ENCODE measurements at places on chromosomes 5 and 9.

- no peaks in the 10 kb centered on the region for H3K27me3 ChIP-seq
- no peak overlapping the region for H3K27ac ChIP-seq
- no peaks in the 10 kb centered on the region for H3K4me1 ChIP-seq
- no peak overlapping the region for H3K4me3 ChIP-seq
Observed at GRCh38 chr5:29051509-29051908, 2013.1 kb upstream of the CDH9 start.

GRCh38 chr9:136953771-136954269 lies 1.7 kb downstream of the LCN12 start:
- no peak for DNase-seq
- H3K4me1 ChIP-seq, result peaks cover 34% of the 10 kb centered on the region
- no peaks in the 10 kb centered on the region for H3K36me3 ChIP-seq
- no peak overlapping the region for H3K27ac ChIP-seq
- H3K4me3 ChIP-seq, result no peak overlapping the region

GRCh38 chr5:118791926-118792734 lies 196.2 kb downstream of the DTWD2 start:
- H3K27ac ChIP-seq, result peak overlapping the region; percentile 30
- peaks cover 13% of the 10 kb centered on the region for H3K4me1 ChIP-seq
- H3K4me3 ChIP-seq, result no peak overlapping the region
- no peaks in the 10 kb centered on the region for H3K27me3 ChIP-seq
- H3K36me3 ChIP-seq, result no peaks in the 10 kb centered on the region

DNA sequence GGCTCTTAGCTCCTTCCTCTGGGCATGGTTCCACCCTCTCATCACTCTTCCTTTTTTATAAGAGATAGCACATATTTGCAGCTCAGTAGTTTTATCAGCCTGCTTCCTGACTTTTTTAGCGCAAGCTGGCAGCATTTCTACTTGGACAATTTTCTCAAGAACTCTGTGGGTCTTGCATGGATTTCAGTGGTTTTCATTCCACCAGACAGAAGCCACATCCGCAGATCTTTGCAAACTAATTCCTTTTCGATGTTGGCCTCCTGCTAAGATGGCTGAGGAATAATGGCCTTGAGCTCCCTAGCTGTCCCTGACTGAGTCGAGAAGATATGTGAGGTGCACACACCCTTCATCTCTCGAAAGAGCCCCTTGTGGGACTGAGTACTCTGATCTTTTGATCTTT lies 49.5 kb downstream of the GALNT12 start:
- no peak overlapping the region for H3K4me3 ChIP-seq
- no peak overlapping the region for H3K27ac ChIP-seq
- no peaks in the 10 kb centered on the region for H3K27me3 ChIP-seq
- no peak for DNase-seq

- H3K27ac ChIP-seq, result no peak overlapping the region
- no peak for DNase-seq
- H3K4me1 ChIP-seq, result no peaks in the 10 kb centered on the region
- H3K27me3 ChIP-seq, result no peaks in the 10 kb centered on the region
Observed at GRCh38 chr9:87127543-87127942, 180.2 kb upstream of the GAS1 start.

DNA sequence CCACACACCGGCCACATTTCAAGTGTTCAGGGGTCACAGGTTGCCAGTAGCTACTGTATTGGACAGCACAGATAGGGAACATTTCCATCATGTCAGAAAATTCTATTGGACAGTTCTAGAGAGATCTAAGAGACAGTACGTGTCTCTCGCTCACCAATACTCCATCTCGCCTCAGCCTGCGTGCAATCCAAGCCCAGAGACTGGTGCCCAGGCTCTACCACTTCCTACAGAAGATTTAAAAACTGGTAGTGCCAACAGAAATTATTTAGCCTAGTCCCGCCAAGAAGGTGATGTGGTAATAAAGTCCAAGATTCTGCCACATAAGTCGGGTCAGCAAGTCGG lies 390 bp upstream of the SNX2 start:
- no peaks in the 10 kb centered on the region for H3K27me3 ChIP-seq
- H3K27ac ChIP-seq, result peak overlapping the region; percentile 78
- no peaks in the 10 kb centered on the region for H3K36me3 ChIP-seq
- DNase-seq, result no peak
- peak overlapping the region; percentile 85 for H3K4me3 ChIP-seq

GRCh38 chr9:77731008-77731698 lies 83.0 kb upstream of the GNA14 start:
- H3K27ac ChIP-seq, result no peak overlapping the region
- H3K27me3 ChIP-seq, result no peaks in the 10 kb centered on the region
- H3K4me1 ChIP-seq, result no peaks in the 10 kb centered on the region
- no peak for DNase-seq
- no peak overlapping the region for H3K4me3 ChIP-seq
- no peaks in the 10 kb centered on the region for H3K36me3 ChIP-seq

- H3K4me1 ChIP-seq, result peaks cover 4% of the 10 kb centered on the region
- H3K27me3 ChIP-seq, result no peaks in the 10 kb centered on the region
- H3K36me3 ChIP-seq, result no peaks in the 10 kb centered on the region
- no peak overlapping the region for H3K27ac ChIP-seq
Observed at GRCh38 chr9:88481933-88482332, 53.0 kb upstream of the NXNL2 start.

DNA sequence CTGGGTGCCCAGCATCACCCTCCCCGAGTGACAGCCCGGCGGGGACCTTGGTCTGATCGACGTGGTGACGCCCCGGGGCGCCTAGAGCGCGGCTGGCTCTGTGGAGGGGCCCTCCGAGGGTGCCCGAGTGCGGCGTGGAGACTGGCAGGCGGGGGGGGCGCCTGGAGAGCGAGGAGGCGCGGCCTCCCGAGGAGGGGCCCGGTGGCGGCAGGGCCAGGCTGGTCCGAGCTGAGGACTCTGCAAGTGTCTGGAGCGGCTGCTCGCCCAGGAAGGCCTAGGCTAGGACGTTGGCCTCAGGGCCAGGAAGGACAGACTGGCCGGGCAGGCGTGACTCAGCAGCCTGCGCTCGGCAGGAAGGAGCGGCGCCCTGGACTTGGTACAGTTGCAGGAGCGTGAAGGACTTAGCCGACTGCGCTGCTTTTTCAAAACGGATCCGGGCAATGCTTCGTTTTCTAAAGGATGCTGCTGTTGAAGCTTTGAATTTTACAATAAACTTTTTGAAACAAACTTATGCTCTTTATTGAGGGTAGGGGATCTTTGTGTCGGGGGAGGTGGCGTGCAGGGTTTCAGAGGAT lies 1.3 kb downstream of the GADD45G start:
- H3K4me3 ChIP-seq, result peak overlapping the region; percentile 89
- H3K36me3 ChIP-seq, result no peaks in the 10 kb centered on the region
- H3K27ac ChIP-seq, result peak overlapping the region; percentile 93
- H3K27me3 ChIP-seq, result no peaks in the 10 kb centered on the region
- DNase-seq, result no peak
- H3K4me1 ChIP-seq, result peaks cover 34% of the 10 kb centered on the region

DNA sequence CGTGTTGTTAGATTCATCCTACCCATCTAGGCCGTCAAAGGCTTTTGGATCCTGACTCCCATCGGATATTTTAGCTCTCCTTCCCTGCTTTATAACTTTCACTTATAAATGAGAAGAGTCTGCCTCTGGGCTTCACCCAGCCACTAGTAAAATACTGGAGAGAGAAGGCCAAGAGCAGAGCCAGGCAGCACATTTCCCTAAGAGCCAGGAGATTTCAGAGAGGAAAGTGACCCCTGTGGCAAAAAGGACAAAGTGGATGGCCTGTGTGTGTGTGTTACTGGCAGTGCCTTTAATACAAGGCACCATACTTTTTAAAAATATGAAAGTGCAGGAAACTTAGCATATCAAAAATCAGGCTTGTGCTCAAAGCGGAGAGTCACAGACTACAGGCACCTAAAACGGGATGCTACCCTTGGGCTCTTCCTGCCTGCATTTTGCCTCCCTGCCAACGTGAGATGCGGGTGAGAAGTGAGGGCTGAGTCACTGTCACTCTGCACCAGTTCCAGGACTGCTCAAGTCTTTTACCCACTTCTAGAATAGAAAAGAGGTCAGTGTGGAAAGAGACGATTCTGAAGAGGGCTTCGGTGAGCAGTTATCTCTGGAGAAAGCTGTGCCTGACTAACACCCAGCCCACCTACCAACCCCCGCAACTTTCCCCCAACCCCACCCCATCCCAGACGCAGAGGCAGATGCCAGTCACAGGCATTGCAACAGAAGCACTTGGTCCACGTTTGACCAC lies 15.9 kb downstream of the NFIL3 start:
- no peak overlapping the region for H3K27ac ChIP-seq
- H3K27me3 ChIP-seq, result no peaks in the 10 kb centered on the region
- DNase-seq, result no peak
- H3K4me1 ChIP-seq, result peaks cover 4% of the 10 kb centered on the region
- peaks cover 27% of the 10 kb centered on the region for H3K36me3 ChIP-seq
- no peak overlapping the region for H3K4me3 ChIP-seq

DNA sequence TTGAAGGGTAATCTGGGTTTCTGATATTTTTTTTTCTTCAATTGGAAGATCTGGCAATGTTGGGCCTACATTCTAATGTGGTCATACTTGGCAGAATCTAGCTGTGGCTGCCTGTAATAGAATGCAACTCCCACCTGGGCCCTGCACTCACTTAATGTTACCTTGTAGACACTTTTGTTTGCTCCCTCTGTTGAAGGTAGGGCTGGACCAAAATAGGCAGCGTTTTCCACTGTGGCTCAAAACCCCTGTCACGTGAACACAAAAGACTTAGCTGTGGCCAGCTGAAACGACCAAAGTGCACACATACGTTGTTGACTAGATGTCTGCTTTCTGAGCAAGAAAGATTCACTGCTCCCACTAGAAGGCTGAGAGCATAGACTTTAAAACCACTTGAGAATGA lies 117.6 kb upstream of the HMHB1 start:
- no peaks in the 10 kb centered on the region for H3K36me3 ChIP-seq
- no peak for DNase-seq
- H3K4me1 ChIP-seq, result no peaks in the 10 kb centered on the region
- no peaks in the 10 kb centered on the region for H3K27me3 ChIP-seq
- H3K27ac ChIP-seq, result no peak overlapping the region

- H3K36me3 ChIP-seq, result no peaks in the 10 kb centered on the region
- H3K27ac ChIP-seq, result no peak overlapping the region
- H3K4me3 ChIP-seq, result no peak overlapping the region
- H3K4me1 ChIP-seq, result no peaks in the 10 kb centered on the region
- H3K27me3 ChIP-seq, result no peaks in the 10 kb centered on the region
Observed at GRCh38 chr5:173802670-173803165, 85.4 kb upstream of the CPEB4 start.

DNA sequence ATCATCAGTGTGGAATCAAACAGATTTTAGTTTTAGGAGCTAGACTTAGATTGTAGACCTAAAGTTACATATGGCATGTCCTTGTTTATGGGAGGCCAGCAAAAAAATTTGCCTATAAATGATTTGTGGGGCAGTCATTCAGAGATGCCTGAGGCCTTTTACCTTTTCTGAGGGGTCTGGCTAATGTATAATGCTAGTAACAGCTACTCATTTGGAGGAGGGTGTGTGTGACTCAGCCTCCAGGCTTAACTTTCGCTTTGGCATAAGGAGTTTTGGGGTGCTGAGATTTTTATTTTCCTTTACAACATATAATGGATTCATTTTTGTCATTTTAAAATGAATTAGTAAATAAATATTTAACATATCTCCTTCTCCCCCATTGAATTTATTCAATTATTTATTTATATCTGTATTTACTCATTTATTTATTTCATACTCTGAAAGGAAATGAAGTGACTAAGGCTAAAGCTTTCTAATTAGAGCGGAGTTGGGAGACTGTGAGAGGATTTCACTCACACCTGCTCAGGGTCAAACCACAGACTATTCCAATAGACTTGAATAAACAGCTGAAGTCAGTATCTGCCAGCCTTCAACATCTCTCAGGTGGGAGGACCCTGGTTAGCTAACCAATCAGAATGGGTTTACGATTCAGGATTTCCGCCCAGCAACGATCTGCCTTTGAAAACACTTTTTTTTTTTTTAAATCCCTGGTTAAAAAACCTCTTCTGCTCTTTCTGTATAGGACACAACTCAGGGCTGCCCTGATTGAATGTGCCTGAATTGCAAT lies 487.5 kb upstream of the SGCD start:
- no peaks in the 10 kb centered on the region for H3K36me3 ChIP-seq
- DNase-seq, result no peak
- H3K4me3 ChIP-seq, result no peak overlapping the region
- no peaks in the 10 kb centered on the region for H3K27me3 ChIP-seq

DNA sequence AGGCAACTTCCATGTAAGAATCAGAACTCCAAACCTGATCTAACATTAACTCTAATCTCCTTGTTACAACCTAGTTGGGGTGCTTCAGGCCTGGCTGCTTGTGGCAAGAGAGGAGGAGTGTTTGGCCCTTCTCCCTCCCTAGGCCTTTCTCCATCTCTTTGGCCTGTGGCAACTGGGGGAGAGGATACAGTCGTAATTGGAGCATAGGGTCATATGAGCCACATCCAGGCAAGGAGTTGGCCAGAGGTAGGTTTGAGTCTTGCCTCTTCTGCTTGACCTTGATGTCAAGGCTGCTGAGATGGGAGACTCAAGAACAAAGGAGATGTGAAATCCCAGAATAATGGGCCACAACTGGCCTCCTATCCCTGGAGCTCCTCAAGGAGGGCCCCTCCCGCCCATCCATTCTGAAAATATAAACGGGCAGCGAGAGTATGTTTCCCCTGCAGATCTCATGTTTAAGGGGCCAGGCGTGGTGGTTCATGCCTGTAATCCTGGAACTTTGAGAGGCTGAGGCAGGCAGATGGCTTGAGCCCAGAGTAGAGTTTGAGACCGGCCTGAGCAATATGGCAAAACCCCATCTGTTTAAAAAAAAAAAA lies 59.3 kb upstream of the ANGPTL2 start:
- no peaks in the 10 kb centered on the region for H3K36me3 ChIP-seq
- H3K27me3 ChIP-seq, result no peaks in the 10 kb centered on the region
- peak; percentile 83 for DNase-seq

- H3K4me1 ChIP-seq, result peaks cover 43% of the 10 kb centered on the region
- H3K4me3 ChIP-seq, result no peak overlapping the region
Observed at GRCh38 chr5:470961-471749, 28.2 kb downstream of the EXOC3 start.

DNA sequence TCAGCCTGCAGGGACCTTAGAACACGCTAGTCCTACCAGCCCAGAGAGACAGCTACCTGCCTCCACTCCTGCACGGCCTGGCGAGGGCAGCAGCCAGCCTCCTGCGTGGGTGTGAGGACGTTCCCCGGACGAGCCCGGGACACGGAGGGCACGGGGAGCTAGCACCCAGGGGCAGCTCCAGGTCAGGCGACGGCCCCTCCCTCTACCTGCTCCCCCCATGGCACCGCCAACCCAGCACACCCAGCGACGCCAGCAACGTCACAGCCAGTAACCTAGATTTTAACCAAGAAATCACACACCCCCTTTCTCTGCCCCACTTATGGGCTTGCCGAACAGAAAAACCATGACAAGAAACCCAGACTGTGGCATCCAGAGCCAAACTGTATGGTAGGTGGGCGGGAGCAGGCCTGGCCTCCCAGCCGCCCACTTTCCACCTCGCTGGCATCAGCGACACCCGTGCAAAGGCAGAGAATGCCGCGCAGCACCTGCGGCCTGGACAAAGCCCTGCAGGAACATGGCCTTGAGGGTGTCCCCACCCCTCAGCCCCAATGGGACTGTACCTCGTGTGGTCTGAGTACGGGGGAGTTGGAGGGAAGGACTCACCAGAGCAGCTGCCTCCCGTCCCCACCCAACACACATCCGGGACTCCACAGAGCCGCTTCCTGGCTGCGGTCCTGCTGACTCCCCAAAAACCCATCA lies 47.9 kb downstream of the NACC2 start:
- no peaks in the 10 kb centered on the region for H3K27me3 ChIP-seq
- no peak overlapping the region for H3K4me3 ChIP-seq
- H3K27ac ChIP-seq, result no peak overlapping the region
- peaks cover 12% of the 10 kb centered on the region for H3K36me3 ChIP-seq
- H3K4me1 ChIP-seq, result peaks cover 28% of the 10 kb centered on the region

All from vagina (tissue), 2 donors.